Right ventricle myocardium inferior (tissue), 1 donor: ENCODE measurements at places on chromosomes 11 and 22.

DNA sequence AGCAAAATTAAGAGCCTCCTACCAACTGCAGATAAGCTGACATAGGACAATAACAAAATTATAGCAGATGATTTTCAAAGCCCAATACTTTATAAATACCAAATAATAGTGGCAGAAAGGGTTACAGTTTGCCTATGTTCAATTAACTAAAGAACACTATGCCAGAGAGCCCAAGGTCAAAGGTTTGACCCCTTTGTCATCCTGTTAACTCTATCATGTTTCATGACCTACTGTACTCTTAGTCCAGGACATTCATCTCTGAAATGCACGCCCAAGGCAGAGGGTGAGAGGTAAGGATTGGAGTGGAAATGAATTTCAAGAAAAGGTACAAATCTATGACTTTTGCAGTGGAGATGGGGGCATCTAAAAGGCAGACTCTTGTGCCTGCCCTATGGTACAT is 70.6 kb downstream of the DDIAS start:
- no peak for DNase-seq

DNA sequence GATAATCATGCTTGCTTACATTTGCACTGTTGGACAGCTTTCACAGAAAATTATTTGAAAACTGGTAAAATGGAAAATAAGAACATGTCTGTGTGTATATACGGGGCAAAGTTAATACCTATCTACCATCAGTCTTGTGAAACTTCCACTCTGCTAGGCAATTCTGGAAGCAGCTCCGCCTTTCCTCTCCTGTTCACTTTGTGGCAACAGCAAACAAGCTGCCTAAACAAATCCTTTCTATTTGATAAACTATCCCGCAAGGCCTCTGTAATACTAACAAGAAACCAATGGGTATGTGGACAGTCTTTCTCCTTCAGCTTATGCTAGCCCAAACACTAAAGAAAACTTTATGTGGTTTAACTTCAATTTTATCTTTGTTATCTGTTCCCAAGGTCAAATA is 39.2 kb upstream of the RAPSN start:
- no peak for DNase-seq

GRCh38 chr22:45446216-45446615 is 32.7 kb downstream of the RIBC2 start:
- no peak for DNase-seq

- DNase-seq = no peak
Measured at GRCh38 chr11:832529-833113, at the start of gene CD151. Gene CD151 (plus strand): TSS chr11:832952. CDS start chr11:836070, 3,118 bp downstream.

DNA sequence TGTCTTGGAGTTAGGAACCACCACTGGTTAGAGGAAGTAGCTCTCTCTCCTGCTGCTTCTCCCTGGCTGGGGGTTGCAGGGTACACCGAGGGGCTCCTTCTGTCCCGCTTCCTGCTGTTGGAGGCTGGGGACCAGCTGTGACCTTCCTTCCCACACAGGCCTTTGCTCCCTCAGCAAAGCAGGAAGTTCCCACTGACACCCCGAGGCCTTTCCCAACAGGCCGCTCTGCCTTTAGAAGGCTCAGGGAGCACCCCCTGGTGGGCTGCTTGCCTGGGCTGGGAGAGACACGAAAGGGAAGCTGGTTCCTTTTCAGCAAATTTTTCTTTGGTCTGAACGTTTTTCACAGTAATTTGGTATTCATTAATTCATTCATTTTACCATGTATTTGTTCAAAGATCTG is 527.9 kb upstream of the B3GAT1 start:
- DNase-seq = no peak

GRCh38 chr11:123570939-123571580 is 83.4 kb downstream of the SCN3B start:
- no peak for DNase-seq

DNA sequence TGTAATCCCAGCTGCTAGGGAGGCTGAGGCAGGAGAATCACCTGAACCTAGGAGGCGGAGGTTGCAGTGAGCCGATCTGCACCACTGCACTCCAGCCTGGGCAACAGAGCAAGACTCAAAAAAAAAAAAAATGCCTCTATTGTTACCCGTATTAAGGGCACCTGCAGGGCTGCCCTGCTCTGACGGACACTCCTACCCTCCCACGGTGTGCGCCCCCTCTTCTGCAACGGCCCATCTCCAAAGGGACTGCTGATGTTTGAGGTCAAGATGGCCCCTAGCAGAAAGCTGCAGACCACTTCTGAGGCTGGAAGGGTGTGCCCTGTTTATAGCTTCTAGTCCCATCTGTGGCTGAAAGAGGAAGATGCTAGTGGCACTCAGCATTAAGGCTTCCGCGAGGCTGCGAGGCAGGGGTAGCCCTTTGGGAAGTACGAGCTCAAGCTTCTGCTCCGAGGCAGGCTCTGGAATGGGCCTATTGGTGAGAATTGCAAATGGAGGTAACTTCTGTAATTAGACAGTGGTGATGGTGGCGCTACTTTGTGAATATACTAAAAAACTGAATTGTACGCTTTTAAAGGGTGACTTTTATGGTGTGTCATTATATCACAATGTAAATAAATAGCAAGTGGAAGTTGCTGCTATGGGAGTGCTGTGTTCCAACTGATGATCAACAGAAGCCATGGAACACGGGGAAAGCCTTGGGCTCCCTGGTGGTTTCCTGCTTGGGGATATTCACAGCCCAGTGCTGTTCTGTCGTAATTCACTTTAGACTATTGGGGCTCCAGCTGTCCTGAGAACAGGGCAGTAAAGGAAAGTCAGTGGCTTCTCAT is 24.3 kb downstream of the ARFGAP2 start:
- DNase-seq = peak; percentile 60
